ENCODE measurements at places on chromosomes 7 and 10.

DNA sequence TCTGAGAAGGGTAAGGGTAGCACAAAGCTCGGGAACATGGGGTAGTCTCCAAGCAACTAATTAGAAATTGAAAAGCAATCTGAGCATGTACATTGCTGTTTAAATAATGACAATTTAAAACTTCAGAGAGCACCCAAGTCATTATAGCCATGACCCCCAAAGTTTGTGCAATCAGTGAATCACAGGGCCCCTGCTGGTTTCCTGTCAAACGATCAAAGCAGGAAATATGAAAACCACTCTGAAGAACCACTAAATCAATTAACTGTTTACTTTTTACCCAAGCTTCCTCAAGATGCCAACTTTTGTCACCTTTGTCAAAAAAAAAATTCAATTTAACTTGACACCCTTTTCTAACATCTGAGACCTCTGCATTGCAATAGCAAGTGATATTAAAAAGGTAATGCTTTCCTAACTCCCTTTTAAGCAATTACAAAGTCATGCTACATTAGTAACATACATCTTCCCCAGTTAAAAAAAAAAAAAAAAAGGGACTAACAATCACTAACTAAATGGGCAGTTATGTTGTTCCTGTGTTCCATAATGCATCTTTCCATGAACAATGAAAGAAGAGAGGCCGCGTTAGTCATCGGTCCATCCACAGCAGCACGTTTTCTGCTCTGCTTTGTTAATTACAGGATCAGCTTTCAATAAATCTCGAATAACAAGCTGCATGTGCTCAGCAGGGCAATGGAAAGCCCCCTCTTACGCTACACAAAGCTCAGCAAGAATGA lies 80.6 kb downstream of the ETV1 start:
- DNase-seq, result no peak

DNA sequence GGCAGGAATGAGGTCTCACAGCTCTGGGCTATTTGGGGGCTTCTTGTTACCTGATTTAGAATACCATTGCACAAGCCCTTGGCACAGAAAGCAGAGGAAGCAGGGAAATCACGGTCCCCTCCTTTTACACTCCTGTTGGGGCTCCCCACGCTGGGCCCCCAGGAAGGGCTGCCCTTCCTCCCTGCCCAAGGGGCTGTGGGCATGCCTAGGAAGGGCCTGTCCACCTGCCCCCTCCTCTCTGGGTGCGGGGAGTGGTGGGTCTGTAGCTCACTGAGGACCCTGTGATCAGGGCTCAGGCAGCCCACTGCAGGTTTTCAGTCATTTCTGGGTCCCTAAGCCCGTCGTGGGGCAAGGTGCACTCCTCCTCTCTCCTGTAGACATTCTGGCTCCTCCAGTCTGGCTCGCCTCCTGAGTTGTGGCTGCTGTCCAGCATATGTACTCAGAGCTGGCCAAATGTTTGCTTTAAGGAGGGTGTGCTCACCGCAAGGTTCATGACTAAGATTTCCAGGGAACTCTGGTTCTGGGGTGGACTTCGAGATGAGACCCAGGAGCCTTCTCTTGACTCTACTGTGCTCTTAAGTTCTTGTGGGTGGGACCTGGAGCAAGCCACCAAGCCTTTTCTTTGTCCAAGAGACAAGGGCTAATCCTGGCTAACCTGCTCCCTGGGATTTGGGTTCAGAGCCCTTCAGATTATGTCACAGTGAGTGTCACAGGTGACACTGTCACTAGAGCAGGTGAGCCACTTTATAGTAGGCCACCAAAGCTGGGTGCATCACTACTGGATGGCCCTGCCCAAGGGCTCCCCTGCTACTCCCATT lies 56.0 kb downstream of the TACR2 start:
- DNase-seq, result peak; percentile 30

DNA sequence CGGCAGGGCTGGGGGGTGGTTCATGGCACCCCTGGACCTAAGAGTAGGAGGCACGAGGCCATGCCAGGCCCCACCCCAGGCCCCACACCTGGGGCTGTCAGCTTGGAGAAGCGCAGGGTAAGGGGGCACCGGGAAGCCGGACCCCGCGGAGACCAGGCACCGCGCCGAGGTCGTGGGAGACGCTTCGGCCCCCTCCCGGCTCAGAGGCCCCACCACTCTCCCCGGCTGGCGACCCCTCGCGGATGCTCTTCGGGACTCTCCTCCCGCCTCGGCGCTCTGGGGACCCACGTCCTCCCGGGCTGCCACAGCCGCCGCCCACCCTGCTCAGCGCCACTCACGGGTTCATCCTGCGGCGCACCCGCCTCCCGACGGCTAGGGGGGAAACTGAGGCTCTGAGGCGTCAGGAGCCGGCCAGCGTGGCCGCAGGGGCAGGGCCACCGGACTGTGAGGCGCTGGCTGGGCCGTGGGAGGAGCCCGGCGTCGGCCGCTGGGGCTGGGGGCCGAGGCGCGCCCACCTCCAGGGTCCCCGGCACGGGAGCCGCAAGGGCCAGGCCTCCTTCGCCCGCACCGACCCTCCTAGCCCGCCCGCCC lies 25.9 kb downstream of the PDGFA start:
- no peak for DNase-seq

DNA sequence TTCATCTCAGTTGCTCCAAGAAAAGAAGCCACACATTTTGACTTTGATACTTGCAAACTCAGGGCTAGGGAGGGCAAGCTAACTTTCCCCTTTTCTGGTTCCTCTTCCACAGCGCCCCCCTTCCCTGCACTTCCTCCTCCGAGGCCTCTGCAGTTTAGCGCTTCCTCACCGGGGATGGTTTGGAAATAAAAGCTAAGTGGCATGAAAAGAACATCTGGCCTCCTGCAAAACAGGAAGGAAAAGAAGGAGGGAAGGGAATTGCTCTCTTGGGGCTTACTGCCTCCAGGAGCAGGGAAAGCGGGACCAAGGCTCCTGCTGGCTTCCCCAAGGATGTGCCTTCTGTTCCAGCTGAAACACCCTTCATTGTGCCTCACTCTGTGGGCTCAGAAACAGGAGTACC lies 42.3 kb downstream of the PRKCQ start:
- no peak for DNase-seq

GRCh38 chr7:20318933-20319332 lies 11.8 kb upstream of the ITGB8 start:
- DNase-seq, result no peak

- no peak for DNase-seq
Measured at GRCh38 chr10:89165923-89166322, 41.2 kb downstream of the CH25H start.

- DNase-seq, result no peak
Measured at GRCh38 chr7:47714669-47715607, 133.0 kb upstream of the TNS3 start.

- no peak for DNase-seq
Measured at GRCh38 chr7:122914812-122915211, 28.6 kb upstream of the CADPS2 start.

GRCh38 chr10:111222961-111223360 lies 146.1 kb downstream of the ADRA2A start:
- no peak for DNase-seq

GRCh38 chr7:108836256-108836655 lies 266.6 kb downstream of the DNAJB9 start:
- DNase-seq, result no peak

DNA sequence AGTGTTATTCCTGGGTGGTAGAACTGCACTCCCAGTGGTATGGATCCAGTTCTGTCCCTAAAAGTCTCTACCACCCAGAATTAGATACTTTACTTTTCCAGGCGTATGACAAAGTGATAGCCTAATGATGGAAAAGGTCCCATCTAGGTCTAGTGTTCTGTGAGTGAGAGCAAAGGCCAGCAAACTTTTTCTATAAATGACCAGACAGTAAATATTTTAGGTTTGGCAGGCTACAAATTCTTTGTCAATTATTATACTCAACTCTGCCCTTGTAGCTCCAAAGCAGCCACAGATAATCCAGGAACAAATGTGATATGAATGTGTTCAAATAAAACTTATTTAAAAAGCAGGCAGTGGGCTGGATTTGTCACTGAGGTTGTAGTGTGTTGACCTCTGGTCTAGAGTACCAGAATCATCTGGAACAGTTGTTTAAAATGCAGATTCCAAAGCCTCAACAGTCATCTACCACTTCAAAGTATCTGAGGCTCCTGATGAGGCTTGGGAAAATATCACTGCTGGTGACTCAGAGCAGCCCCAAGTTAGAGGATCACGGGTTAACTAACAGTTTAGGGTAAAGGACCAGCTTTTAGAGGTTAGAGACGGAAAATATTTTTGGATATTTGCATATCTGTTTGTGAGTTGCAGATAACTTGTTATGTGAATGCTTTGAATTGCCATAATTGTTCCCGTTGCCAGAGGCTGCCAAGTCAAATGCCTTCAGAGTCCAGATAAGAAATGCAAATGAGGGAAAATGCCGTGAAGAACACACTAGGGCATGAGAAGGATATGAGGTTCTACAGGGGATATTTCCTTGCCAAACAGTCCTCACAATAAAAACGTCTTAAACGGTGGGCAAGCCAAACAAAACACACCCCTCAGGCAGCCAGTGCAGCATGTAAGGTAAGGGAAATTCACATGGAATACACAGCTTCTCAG lies 19.4 kb downstream of the NRAP start:
- DNase-seq, result no peak

- DNase-seq, result no peak
Measured at GRCh38 chr10:127302343-127302742, 106.0 kb upstream of the INSYN2A start.

DNA sequence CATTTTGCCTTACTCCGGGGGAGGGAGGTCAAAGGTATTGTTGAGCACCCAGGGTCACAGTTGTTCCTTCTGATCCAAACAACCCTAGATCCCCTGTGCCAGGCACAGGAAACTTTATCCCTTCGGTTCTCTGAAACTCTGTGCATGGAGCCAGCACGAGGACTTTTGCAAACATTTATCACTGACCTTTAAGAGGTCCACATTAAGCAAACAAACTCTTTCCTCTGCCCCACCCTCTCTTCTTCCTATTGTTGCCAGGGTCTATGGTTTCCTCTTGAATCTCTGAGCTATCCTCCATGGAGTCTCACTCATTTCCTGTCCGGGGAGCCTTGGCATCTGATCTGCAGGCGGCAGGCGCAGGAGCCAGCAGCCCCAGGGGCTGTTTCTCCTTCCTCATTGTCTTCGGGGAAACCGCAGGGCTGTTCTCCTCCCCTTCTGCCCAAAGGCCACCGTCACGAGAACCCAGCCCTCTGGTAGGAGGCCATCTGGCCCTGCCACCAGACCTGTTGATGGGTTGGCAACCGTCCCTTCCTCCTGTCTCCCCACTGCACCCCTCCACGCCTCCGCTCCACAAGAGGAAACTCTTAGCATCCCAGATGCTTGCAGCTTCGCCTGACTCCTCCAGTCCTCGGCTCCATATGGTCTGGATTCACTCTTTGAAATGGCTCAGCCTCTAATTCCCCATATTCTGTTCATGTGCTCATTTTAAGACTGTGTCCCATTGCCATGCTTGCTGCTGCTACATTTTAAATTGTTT lies 327.3 kb upstream of the NRP1 start:
- DNase-seq, result no peak

DNA sequence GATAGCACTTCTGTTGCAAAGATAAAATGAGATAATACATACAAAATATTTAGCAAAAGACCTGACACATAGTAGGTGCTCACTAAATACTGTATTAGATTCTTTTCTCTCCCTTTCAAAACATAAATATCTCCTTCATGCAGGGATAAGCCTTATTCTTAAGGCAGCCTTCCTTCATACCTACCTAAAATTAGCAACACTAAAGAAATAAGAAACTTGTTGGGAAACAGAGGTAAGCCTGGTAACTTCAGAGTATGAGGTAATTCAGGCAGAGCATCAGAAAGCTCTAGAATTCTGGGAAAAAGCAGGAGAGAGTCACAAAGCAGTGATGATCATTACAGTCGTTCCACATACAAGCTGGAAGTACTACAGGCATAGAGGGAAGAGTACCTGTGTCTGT lies 15.2 kb downstream of the HIBADH start:
- no peak for DNase-seq

- DNase-seq, result no peak
Measured at GRCh38 chr10:85433248-85433647, 933.3 kb downstream of the GRID1 start.

DNA sequence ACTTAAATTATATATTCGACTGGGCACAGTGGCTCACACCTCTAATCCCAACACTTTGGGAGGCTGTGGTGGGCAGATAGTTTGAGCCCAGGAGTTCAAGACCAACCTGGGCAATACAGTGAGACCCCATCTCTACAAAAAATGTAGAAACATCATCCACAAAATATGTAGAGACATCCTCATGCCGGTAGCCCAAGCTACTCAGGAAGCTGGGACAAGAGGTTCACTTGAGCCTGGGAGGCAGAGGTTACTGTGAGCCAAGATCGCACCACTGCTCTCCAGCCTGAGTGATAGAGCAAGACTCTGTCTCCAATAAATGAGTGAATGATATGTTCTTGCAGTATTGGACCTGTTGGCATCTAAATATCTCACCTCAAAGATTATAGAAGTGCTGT lies 22.6 kb upstream of the TNS3 start:
- DNase-seq, result no peak

- DNase-seq, result no peak
Measured at GRCh38 chr7:101814991-101815825, 2.2 kb upstream of the CUX1 start.

- no peak for DNase-seq
Measured at GRCh38 chr10:116147147-116147905, 125.7 kb downstream of the GFRA1 start.

- peak; percentile 11 for DNase-seq
Measured at GRCh38 chr7:1050254-1050906, 6.0 kb downstream of the GPR146 start.

GRCh38 chr10:102261842-102262241 lies 16.5 kb downstream of the GBF1 start:
- DNase-seq, result no peak

DNA sequence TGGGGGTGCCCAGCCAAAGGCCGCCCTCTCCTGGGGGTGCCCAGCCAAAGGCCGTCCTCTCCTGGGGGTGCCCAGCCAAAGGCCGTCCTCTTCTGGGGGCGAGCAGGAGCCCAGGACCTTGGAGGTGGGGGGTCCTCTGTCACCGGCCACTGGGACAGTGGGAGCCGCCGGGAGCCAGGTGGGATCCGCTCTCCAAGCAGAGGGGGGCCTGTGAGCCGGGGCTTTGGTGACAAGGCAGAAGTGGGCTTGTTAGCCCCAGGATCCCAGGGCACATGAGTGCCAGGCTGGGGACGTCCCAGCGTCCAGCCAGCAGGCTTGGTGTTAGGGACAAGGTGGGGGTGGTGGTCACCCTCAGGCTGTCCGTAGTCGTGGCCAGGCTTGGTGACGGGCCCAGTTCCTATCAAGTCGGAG lies 29.4 kb upstream of the UTF1 start:
- DNase-seq, result no peak
